H4 (cell line): ENCODE measurements at places on chromosomes 7 and 10. TPM values are rescaled to one million over a fixed set of nuclear protein-coding genes. Genes with fewer than 3 reads are reported as not detected.

Gene NPY
- not detected in 2 replicates for total RNA-seq

Gene CALHM2
- total RNA-seq, result 0.43 and 0.97 TPM in 2 replicates

Gene PTPRZ1
- 0.02 and 0.39 TPM in 2 replicates for total RNA-seq

Gene SPRN
- not detected in 2 replicates for total RNA-seq

Gene AKR1C8
- total RNA-seq, result 0.08 and 0.12 TPM in 2 replicates

Gene COL13A1
- 0.50 and 0.53 TPM in 2 replicates for total RNA-seq

Gene TMEM139
- total RNA-seq, result 0.62 and 1.2 TPM in 2 replicates

Gene GNA12
- total RNA-seq, result 14.4 and 24.4 TPM in 2 replicates

Gene MSS51
- total RNA-seq, result 0.12 TPM in 1 of 2 replicates, not detected in the other

Gene STAMBPL1
- 9.0 and 15.0 TPM in 2 replicates for total RNA-seq

Gene H2BK1
- total RNA-seq, result 0.64 TPM in 1 of 2 replicates, not detected in the other

Gene STK31
- 0.56 TPM in 1 of 2 replicates, not detected in the other for total RNA-seq

Gene FGFR2
- 3.7 and 5.0 TPM in 2 replicates for total RNA-seq

Gene SUN3
- total RNA-seq, result 1.1 and 8.6 TPM in 2 replicates

Gene VIPR2
- 0.68 and 0.77 TPM in 2 replicates for total RNA-seq

Gene PAX4
- total RNA-seq, result not detected in 2 replicates

Gene ARHGAP22
- total RNA-seq, result 2.1 and 6.3 TPM in 2 replicates

Gene SAMD9L
- total RNA-seq, result 19.3 and 21.2 TPM in 2 replicates

GRCh38 chr7:140342727-140343514 is 55.4 kb downstream of the SLC37A3 start:
- peak; percentile 25 for DNase-seq

GRCh38 chr7:107993891-107994291 is 9.1 kb downstream of the LAMB1 start:
- DNase-seq, result no peak

- DNase-seq, result no peak
Measured at GRCh38 chr10:67262675-67263074, 336.8 kb downstream of the LRRTM3 start.

GRCh38 chr7:151491859-151492258 is 27.8 kb downstream of the RHEB start:
- peak; percentile 90 for DNase-seq

DNA sequence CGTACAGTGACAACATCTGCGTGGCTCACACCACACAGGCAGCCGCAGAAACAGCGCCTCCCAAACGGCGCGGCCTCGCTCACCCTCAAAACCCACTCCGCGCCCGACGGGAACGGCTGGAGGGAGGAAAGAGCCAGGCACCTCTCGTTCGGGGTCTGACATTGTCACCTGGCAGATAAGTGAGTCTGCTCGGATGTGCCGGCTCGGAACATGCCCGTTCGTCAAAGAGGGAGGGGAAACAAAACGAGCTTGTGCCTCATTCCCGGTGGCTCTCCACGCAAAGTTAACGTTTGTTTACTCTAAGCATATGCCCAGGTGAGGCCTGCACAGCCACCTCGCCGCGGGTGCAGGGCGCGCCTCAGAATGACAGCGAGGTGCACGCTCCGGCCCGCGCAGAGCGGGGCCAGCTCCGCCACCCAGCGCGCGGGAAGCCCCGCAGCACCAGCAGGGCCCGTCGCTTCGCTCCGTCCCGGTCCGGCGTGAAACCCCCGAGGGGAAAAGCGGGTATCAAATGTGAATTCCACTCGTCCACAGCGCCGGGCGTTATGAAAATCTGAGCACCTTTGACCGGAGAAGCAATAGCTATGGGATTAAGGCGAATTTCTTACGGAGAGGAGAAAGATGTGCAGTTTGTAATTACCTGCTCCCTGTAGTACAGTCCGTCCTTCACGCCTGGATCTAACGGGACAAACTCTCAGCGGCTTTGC is 13.1 kb downstream of the CNPY1 start:
- DNase-seq, result no peak

DNA sequence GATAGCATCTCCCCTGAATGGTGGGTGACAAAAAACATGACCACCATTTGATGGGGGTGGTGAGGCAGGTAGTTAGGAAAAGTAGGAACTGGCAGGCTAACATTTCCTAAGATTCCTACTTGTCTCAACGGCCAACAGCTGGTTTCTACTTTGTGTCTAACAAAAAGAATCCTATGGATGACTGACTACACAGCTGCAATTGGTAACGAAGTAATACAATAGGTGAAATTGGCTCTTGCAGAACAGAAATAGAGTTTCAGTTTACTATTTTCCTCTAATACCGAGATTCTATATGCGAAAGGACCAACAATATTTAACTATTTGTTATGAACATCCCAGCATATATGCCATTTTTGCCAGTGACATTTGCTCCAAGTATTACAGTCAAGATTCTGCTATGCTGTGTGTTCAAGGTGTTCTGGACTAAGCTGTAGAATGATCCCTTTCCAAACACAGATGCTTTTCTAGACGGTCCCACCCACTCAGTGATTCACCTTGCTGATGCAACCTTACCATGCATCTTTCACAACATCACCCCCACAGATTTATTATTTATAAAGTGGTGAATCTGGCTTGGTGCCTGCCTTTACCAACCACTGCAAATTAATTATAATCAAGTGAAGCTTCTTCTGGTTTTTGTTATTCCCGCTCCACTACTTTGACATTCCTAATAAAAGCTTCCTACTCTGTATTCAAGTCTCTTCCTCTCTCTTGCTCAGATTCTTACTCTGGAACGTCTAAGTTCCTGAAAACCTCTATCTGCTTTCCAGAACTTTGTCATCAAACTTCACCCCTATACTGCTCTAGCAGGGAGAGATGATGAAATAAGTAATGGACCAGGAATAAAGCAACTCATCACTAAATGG is 16.8 kb downstream of the BBIP1 start:
- DNase-seq, result peak; percentile 35

- no peak for DNase-seq
Measured at GRCh38 chr7:14045651-14046050, 56.2 kb upstream of the ETV1 start.

DNA sequence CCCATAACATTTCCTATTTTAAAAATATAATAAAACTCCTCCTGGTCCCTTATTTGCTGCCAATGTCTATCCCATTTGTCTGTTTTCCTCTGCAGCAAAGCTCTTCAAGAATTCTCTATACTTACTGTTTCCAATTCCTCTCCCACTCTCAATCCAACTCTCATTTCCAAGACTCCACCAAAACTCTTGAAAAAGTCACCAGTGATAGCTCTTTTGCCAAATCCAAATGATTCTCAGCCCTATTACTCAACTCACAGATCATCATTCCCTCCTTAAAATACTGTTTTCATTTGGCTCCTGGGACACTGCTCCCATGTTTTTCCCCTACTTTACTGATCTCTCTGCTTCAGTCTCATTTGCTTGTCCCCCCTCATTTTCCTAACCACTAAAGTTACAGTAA is 139.4 kb downstream of the HIBADH start:
- DNase-seq, result no peak

- peak; percentile 31 for DNase-seq
Measured at GRCh38 chr10:128047351-128047750, 78.9 kb downstream of the MKI67 start.

- no peak for DNase-seq
Measured at GRCh38 chr7:149060156-149060555, 30.4 kb downstream of the ZNF786 start.

- no peak for DNase-seq
Measured at GRCh38 chr7:155051355-155051754, 18.8 kb upstream of the HTR5A start.

DNA sequence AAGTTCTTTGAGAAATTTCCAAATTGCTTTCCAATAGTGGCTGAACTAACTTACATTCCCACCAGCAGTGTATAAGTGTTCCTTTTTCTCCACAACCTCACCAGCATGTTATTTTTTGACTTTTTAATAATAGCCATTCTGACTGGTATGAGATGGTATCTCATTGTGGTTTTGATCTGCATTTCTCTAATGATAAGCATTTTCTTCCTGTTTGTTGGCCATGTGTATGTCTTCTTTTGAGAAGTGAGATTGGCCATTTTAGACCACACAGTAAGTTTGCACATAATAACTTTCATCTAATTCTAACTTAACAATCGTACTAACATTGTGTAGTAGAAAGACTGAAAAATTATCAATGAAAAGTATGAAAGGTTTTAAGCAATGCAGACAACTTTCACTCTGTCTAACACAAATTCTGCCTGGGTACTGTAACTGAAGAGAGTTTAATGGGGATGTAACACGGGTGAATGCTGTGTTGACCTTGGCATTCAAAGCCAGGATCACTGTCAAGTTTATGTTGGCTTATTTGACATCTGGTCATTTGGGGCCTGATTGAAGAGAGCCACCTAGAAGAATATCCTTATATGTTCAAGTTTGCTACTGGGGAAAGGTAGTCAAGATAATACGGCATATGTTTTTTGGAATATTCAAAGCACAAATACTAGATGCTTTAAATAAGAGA is 50.4 kb downstream of the FAM171A1 start:
- no peak for DNase-seq

- DNase-seq, result no peak
Measured at GRCh38 chr10:123295644-123296043, 141.4 kb downstream of the BUB3 start.

DNA sequence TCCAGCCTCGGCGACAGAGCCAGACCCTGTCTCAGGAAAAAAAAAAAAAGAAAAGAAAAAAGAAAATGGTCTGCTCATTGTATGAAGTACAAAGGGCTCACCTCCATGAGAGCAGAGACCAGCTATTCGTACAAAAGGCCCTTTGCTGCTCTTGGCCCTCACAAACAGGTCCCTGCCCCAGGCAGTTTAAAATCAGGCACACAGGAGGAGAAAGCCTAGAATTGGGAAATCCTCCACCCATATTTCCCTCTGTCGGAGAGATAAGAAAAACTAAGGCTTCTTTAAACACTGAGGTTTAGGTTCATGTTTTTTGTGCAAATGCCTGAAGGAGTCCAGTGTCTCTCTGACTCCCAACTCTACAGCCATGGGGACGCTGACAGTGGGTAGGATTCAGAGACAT is 15.1 kb downstream of the GNA12 start:
- no peak for DNase-seq

GRCh38 chr10:82942286-82943099 is 1067.5 kb downstream of the NRG3 start:
- peak; percentile 8 for DNase-seq

DNA sequence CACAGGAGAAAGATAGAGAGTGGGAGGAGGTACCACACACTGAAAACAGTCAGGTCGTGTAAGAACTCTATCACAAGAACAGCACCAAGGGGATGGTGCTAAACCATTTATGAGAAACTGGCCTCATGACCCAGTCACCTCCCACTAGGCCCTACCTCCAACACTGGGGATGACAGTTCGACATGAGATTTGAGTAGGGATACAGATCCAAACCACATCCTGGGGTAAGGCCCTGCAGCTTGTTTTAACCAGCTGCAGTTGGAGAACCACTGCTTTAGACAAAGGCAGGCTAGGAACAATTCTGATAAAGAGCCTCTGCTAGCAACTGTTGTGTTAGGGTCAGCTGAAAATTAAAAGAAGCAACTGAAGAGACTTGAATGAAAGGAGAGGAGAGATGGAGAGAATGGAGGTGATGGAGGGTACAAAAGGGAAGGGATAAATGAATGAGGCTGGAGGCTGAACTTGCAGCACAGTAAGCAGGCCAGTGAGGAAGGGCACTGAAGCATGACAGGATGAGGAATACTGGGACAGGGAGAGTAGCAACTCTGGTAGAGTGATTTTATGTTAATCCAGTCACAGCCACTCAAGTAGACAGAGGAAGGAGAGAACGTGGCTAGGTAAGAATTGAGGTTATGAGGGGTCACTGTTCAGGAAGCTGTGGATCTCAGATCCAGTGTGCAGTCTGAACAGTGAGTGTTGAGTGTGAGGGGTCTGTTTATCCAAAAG is 23.6 kb downstream of the MEST start:
- no peak for DNase-seq

- no peak for DNase-seq
Measured at GRCh38 chr10:23343591-23344240, 881 bp downstream of the C10orf67 start.

DNA sequence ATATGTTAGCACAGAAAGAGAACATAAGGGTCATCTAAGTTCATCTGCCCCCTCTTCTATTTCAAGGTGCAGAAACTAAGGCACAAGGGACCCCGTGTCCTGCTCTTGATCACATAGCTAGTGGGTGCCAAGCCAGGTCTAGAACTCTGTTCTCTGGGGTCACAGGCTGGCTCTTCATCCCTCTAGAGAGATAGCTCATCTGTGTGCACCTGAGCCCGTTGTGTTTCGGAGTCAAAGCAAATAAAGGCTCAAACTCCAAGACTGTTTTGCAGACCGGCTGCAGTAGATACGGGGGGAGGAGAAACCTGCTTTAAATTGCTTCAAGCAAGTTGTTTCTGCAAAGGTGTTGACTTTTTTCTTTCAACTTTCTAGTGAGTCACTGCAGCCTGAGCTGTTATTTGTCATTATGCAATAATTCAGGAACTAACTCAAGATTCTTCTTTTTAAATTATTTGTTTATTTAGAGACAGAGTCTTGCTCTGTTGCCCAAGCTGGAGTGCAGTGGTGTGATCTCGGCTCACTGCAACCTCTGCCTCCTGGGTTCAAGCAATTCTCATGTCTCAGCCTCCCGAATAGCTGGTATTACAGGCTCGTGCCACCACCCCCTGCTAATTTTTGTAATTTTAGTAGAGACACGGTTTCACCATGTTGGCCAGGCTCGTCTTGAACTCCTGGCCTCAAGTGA is 6.5 kb downstream of the BLVRA start:
- DNase-seq, result peak; percentile 70

DNA sequence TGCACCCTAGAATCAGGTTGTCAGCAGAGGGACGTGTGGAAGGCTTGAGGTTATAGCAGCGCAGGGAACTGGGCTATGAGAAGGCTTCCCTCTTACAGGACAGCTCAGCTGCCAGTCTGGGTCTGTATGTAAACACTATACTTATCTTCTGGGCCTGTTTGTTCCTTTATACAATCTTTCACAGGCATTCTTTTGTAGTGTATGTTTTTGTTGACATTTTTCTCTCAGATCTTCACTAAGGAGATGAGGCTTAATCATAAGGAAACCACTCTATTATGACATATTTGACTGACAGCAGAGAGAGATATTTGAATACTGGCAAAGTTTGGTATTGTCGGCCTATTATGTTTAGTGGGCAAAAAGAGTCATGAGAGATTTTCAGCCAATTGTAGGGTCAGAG is 929 bp downstream of the GBF1 start:
- DNase-seq, result no peak

- DNase-seq, result peak; percentile 68
Measured at GRCh38 chr7:35630024-35630972, 64.6 kb downstream of the HERPUD2 start.

- DNase-seq, result no peak
Measured at GRCh38 chr10:130440971-130441370, 304.8 kb downstream of the GLRX3 start.

GRCh38 chr7:87456247-87456646 is 19.2 kb downstream of the ABCB4 start:
- DNase-seq, result no peak

GRCh38 chr7:144869082-144869481 is 33.2 kb upstream of the TPK1 start:
- no peak for DNase-seq

DNA sequence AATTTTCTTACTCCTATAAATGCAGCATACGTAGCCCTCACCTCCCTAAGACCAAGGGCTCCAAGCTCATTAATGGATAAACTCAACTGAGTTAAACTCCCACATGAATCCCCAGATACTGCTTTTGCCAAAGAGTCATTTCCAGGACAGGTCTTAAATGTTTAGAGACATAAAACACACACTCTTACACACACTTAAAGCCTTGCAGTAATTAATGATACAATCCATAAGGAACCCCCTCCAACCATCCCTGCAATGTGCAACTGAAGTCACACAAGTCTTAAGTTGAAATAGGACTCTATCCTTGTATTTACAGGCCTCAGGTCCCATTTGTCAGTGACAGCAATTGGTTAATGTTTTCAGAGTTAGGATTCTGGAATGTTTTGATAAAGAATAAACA is 194.1 kb downstream of the FANK1 start:
- DNase-seq, result no peak

- DNase-seq, result no peak
Measured at GRCh38 chr10:3429676-3430075, 257.1 kb upstream of the PITRM1 start.
